ENCODE measurements at places on chromosomes 12 and 14. TPM values are rescaled to one million over a fixed set of nuclear protein-coding genes. Genes with fewer than 3 reads are reported as not detected.

Gene LRTM2
- not detected for total RNA-seq

Gene KLRB1
- not detected for total RNA-seq

Gene SDSL
- total RNA-seq: 1.1 TPM

Gene STRN3
- 79.7 TPM for total RNA-seq

Gene WASHC4
- 43.3 TPM for total RNA-seq

Gene SERPINA12
- total RNA-seq: not detected

Gene MYH6
- total RNA-seq: not detected

Gene P2RX2
- not detected for total RNA-seq

GRCh38 chr14:104687601-104688504 lies 1.6 kb upstream of the INF2 start:
- peak overlapping the region; percentile 96 for H3K4me3 ChIP-seq
- DNase-seq: peak; percentile 91
- H3K27me3 ChIP-seq: no peaks in the 10 kb centered on the region

DNA sequence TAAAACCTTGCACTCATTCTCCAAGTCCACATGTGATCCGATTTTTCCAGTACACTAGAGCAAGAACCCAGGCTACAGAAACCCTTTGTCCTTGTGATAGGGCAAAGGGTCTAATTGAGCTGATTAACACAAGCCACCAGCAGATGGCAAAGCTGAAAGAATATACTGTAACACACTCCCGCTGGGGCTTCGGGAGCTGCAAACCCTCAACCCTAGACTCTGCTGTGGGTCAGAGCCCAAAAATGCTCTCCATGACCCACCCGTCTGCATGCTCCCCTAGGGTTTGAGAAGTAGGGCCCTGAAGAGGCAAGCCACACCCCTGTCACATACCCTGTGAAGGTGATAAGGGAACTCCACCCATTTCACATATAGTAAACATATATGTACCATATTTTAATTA lies 33.6 kb upstream of the PCNX1 start:
- no peak overlapping the region for H3K27ac ChIP-seq
- no peaks in the 10 kb centered on the region for H3K36me3 ChIP-seq
- H3K27me3 ChIP-seq: no peaks in the 10 kb centered on the region
- DNase-seq: no peak
- H3K4me3 ChIP-seq: no peak overlapping the region

DNA sequence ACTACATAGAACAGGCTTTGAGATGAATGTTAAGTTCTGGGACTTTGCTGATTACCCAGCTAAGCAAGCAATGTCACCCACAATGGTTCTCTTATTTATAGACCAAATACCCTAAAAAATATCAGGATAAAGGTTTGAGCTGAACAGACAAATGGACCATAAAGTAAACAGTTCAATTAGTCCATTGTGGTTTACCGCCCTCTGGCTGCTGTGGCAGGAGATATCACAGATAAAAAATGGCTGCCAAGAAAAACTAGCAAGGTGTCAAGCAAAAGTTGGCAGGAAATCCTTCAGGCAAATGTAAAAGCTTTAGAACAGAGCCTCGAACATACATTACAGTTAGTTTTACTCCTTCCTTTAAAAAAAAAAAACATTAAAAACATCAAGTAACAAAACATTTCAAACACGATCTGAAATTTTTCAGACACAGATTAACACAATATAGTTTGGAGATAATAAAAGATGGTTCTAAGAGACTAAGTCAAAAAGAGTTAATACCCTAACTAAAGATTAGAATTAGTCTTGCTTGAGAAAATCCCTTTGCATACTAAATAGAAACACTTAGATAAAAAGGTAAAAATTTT lies 41.3 kb downstream of the MED13L start:
- DNase-seq: no peak
- H3K27me3 ChIP-seq: no peaks in the 10 kb centered on the region
- no peak overlapping the region for H3K27ac ChIP-seq
- no peak overlapping the region for H3K4me3 ChIP-seq
- H3K36me3 ChIP-seq: no peaks in the 10 kb centered on the region

DNA sequence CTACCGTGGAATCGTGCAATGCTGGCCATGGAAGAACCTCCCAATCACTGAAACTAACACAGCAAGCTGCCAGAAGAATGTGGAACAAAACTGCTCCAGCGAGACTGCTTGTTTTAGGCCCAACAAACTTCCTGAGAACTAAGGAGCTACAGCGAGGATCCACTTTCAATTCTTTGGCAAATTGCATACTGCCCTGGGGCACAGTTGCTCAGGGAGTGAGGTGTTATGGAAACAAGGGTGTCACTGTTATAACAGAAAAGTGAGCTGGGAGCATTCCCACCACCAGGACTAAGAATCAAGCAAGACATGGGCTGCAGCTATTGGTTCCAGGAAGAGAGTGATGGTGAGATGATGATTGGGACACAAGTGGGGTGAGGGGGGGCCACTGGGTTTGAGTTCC lies 1606.1 kb upstream of the FLRT2 start:
- DNase-seq: no peak

- H3K27ac ChIP-seq: no peak overlapping the region
- DNase-seq: no peak
- peaks cover 9% of the 10 kb centered on the region for H3K4me1 ChIP-seq
- no peaks in the 10 kb centered on the region for H3K27me3 ChIP-seq
- H3K4me3 ChIP-seq: no peak overlapping the region
- H3K36me3 ChIP-seq: no peaks in the 10 kb centered on the region
Observed at GRCh38 chr12:93097417-93097816, 168.3 kb upstream of the EEA1 start.

GRCh38 chr12:12864243-12864642 lies 27.1 kb upstream of the GPRC5A start:
- no peaks in the 10 kb centered on the region for H3K36me3 ChIP-seq
- no peaks in the 10 kb centered on the region for H3K27me3 ChIP-seq
- no peak overlapping the region for H3K4me3 ChIP-seq
- no peak overlapping the region for H3K27ac ChIP-seq
- no peaks in the 10 kb centered on the region for H3K4me1 ChIP-seq
- no peak for DNase-seq

- no peak for DNase-seq
- H3K4me1 ChIP-seq: no peaks in the 10 kb centered on the region
- no peaks in the 10 kb centered on the region for H3K36me3 ChIP-seq
- H3K27ac ChIP-seq: no peak overlapping the region
Observed at GRCh38 chr14:33642080-33642479, 308.8 kb downstream of the EGLN3 start.

DNA sequence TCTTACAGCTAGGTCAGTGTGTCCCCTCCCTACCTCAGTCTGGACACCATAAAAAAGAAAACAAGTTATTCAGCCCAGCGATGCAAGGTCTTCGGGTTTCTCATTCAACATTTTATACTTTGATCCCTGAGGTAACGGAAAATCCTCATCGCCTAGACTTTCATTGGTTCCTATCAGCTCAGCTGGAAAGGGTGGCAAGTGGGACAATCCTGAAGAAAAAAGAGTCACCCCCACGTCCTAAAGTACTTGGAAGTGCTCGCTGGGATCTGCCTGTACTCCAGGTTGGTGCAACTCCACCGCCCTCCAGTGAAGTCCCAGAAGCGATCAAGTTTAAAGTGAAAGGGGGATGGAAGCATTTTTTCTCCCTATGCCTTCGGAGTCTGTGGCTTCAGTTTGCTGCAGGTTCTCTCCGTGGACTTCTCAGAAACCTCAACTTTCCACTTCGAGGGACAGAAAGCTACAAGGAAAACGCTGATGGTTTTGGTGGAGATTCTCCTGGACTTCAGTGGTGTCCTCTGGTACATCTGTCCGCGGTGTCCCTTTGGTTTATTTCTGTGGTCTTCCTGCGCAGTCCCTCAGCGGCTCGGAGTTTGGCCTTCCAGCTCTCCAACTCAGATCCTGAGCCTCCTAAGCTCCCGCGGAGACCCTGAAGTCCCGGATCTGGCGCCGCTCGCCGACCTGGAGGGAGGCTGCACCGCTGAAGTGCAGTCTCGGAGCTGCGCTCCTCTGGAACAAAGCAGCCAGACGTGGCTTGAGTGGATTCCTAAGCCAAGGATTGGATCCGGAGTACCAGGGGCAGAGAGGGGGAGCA lies 1.8 kb upstream of the LRFN5 start:
- peak overlapping the region; percentile 59 for H3K4me3 ChIP-seq
- H3K27ac ChIP-seq: peak overlapping the region; percentile 72
- no peaks in the 10 kb centered on the region for H3K36me3 ChIP-seq
- H3K4me1 ChIP-seq: peaks cover 31% of the 10 kb centered on the region
- DNase-seq: peak; percentile 77
- peaks cover 4% of the 10 kb centered on the region for H3K27me3 ChIP-seq

GRCh38 chr12:101064721-101065120 lies 145.3 kb downstream of the SLC5A8 start:
- H3K27ac ChIP-seq: no peak overlapping the region
- no peak overlapping the region for H3K4me3 ChIP-seq
- no peak for DNase-seq
- H3K36me3 ChIP-seq: no peaks in the 10 kb centered on the region
- no peaks in the 10 kb centered on the region for H3K4me1 ChIP-seq

DNA sequence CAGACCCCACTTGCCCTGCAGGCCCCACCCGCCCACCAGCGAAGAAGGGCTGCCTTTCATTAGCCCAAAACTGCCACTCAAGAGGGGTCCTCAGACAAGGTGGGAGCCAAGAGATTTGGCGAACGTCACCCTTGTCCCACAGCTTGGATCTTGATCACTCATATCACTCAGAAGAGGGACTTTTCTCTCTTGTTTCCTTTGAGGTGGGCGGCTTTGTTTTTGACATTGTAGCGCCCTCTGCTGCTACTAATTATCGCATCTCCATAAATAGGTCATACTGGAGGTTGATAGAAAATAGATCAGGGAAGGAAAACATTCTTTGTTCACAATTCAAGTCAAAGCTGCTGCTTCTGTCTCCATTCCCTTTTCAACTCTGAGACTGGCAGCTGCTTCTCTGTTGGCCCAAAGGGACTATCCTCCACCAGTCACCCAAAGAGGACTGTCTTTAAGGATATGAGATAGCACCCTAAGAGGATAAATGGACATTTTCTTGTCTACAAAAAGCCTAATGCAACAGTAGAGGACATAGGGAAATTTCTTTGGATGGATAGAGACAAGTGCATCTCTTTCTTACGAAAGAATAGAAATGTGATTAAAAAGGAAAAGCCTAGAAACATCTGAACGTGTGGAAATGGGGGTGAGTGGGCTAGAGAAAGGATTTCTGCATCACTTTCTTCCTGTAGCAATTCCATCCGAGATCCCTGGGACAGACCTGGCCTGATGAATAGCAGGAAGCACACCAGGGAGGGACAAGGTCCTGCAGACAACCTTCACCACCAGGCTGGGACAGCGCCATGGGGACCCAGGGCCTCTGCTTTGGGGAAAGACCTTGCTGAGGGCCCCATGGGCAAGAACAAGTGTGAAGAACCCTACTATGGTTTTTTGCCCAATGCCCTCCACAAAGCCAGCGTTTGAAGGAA lies 115.8 kb downstream of the DAD1 start:
- H3K27ac ChIP-seq: no peak overlapping the region
- no peaks in the 10 kb centered on the region for H3K36me3 ChIP-seq
- no peaks in the 10 kb centered on the region for H3K4me1 ChIP-seq
- no peaks in the 10 kb centered on the region for H3K27me3 ChIP-seq

All from sigmoid colon (tissue), 7 donors.